DMS79 (cell line): ENCODE measurements at places on chromosomes 11 and 22.

DNA sequence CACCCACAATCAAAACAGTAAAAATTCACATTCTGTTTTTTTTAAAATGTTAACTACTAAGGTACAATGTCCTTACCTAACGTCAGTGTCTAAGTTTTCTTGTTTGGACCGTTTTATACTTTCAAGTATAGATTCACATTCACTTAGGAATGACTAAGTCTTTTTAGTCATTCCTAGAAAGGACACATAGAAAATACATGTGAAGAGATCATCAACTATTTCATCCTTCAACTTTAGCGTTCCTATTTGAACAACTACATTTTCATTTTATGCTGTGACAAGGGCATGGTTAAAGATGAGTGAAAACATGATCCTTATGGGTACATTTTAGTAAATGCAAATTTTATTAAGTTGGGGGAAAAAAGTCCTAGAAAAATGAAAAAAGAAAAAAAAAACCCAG is 62.8 kb downstream of the DDX10 start:
- DNase-seq: no peak

DNA sequence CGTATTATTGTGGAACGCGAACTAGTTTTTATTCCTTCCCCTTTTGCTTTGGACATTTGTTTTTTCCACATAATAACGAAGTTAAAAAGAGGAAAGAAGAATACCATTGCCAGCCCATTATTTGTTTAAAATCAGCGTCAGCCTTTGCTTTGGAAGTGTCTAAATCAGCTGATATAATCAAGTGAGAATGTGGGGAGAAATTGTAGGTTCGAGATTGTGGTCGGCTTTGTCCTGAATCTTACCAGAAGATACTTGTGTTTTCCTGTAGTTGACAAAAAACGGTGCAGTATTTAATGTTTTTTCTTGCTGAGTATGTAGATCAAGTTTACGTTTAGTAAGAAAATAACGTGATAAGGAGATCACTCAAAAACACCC is 935 bp downstream of the ZNF143 start:
- no peak for DNase-seq

- DNase-seq: peak; percentile 60
These were observed 125.2 kb downstream of the TEAD1 start for GRCh38 chr11:12799334-12799835.

DNA sequence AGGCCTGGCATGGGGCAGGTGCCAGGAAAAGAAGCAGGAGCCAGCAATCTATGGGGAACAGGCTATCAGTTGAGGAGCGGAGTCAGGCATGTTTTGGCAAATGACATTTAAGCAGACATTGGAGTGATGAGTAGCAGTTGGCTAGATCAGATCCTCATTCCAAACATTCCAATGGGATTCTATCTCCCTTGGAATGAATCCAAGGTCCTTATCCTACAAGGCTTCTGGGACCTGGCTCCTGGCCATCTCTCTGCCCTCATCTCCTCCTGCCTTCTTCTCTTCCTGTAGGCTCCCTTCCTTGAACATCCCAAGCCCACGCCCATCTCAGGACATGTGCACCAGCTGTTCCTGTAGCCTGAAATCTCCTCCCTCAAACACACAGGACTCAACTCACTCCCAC is 1074.5 kb downstream of the TBC1D22A start:
- no peak for DNase-seq

DNA sequence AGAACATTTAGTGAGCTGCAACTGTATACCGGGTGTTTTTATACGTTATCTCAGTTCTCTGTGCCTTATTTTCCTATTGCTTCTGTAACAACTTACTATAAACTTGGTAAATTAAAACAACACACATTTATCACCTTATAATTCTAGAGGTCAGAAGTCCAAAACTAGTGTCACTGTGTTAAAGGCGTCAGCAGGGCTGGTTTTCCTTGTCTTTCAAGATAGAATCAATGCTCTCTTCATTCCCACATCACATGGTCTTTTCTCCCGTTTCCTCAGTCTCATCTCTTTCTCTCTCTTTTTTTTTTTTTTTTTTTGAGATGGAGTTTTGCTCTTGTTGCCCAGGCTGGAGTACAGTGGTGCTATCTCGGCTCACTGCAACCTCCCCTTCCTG is 36.1 kb downstream of the MB start:
- no peak for DNase-seq

DNA sequence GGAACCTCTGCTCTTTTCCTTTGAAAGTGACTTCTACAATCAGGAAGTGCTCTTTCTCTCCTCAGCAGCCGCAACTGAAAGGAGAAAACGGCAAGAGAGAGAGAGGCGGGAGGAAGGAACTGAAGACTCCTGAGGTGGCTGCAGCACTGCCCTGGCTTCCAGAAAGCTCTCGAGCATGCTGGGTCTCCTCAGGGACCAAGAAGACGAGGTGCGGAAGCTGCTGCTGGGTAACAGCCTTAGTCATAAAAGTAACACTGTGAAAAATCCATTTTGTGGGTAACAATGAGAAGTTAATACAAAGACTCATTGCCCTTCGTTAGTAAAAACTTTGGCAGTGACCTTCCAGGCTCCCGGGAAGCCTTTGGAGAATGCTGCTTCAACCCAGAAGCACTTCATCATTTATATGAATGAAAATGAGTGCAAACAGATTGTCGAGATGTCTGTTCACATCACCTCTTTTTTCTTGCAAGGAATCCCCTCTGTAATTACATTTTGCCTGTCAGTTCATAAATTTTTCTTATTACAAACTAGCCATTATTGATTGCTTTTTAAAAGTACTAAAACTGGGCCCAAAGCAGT is 473.4 kb downstream of the SOX6 start:
- no peak for DNase-seq

GRCh38 chr11:68332186-68332585 is 19.8 kb downstream of the LRP5 start:
- no peak for DNase-seq

GRCh38 chr11:118438314-118438931 is 2.1 kb downstream of the KMT2A start:
- DNase-seq: peak; percentile 24

- no peak for DNase-seq
These were observed 817.4 kb downstream of the BRD1 start for GRCh38 chr22:49010070-49010863.

GRCh38 chr11:32005786-32006416 is 85.0 kb upstream of the RCN1 start:
- no peak for DNase-seq

- DNase-seq: no peak
These were observed 11.2 kb upstream of the BID start for GRCh38 chr22:17785185-17786184.

DNA sequence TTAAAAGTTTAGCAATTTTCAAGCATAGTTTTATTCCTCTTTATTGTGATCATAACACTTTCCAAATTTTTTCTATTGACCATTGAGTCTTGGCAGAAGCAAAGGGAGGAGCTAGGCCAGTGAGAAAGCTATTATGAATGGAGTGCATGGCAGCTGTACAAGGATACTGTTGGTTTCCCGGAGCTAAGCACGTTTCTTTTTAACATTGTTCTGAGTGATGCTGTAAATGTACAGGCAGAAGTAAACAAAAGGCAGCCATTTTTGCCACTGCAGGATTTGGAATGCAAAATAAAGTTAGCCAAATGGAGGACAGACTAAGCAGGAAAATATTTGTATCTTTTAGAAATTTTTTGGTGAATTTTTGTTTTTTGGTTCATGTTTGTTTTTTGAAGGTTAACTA is 16.2 kb downstream of the CBL start:
- peak; percentile 28 for DNase-seq

DNA sequence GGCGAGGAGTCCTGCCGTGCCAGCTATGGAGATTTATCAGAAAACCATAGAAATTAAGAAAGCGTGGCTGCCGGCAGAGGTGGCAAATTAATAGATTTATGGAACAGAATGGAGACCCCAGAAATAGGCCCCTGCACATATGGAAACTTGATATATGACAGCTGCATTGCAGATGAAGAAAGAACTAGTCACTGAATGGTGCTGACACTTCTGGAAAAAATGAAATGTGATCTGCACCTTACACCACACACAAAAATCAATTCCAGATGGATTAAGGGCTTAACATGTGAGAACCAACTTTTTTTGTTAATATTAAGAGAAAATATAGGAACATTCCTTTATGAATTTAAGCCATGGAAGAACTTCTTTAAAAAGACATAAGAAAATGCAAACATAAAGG is 40.3 kb upstream of the TSKU start:
- no peak for DNase-seq

GRCh38 chr11:26960281-26960680 is 33.6 kb upstream of the FIBIN start:
- DNase-seq: no peak

DNA sequence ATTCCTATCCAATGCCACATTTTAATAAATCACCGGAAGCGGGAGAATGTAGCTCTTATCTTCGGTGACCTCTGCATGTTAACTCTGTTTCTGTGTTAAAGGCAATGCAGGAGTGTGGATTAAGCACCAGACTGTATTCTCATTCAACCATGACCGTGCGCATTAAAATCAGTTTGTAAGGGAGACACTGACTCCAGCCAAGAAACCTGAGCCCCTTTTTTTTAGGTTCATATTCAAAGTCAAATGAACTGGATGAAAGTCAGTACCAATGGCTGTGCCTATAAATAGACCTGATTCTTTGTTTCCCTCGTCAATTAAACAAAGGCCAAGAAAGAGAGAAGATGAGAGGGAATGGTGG is 32.2 kb downstream of the C11orf91 start:
- peak; percentile 76 for DNase-seq

- DNase-seq: no peak
These were observed 21.5 kb upstream of the MMP7 start for GRCh38 chr11:102552020-102552419.

DNA sequence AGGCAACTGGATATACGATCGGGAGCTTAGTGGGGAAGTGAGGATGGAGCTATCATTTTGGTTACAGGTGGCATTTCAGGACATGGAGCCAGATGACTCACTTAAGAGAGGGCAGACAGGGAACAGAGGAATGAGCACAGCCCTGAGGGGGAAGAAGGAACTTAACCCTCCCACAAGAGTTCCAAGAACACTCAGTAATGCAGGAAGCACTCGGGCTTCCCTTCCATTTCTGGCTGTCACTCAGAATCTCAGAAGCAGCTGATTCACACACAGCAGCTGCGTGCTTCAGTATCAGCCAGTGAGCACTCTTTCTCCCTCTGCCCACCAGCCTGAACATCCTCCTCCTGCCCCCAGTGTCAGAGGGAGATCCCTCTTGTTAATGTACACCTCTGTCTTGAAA is 34.8 kb downstream of the EFCAB6 start:
- no peak for DNase-seq

DNA sequence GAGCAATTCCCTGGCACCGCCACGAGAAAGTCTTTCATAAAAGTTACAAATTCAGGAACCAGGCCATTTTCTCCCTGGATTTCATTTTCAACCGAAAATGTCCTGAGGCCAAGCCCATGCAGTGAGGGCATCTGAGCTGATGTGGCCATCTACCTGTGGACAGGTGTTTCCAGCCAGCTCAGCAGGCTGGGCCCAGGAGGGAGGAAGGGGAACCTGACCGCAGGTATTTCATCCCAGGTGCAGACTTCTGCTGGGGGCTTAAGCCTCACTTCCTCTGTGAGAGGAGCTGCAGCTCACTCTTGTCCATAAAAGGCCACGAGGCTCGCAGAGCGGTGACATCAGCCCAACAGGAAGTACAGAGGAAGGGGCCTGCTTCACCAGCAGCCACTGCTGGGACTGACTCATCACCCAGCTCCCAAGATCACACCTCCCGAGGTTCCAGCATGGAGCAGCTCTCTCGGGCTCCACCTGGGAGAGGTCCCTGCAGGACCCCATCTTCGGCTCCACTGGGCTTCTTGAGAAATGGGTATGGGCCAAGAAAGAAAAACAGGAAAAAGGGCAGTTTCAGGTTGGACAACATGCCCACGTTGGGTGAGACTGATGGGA is 56.4 kb downstream of the MYH9 start:
- peak; percentile 58 for DNase-seq

GRCh38 chr11:69707176-69707575 is 3.4 kb upstream of the FGF19 start:
- DNase-seq: no peak

- peak; percentile 28 for DNase-seq
These were observed 509 bp upstream of the PRRG4 start for GRCh38 chr11:32829157-32829679.

DNA sequence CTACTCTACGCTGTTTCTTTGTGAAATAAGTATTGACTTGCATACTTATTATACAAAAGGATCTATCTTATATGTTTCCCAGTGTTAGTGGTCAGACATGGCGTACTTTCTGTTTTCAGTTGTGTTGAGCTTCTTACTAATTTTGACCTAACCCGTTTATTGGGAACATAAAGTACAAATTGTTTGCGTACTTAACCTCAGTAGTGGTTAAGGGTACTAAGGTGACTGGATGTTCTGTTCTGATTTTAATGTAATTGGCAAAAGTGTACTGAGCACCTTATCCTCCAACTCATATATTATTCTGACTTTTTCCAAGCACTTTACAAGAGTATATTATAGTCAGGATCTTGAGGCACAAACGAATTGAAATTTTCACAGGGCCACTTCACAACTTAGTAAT is 17.2 kb downstream of the TBCEL start:
- DNase-seq: no peak

DNA sequence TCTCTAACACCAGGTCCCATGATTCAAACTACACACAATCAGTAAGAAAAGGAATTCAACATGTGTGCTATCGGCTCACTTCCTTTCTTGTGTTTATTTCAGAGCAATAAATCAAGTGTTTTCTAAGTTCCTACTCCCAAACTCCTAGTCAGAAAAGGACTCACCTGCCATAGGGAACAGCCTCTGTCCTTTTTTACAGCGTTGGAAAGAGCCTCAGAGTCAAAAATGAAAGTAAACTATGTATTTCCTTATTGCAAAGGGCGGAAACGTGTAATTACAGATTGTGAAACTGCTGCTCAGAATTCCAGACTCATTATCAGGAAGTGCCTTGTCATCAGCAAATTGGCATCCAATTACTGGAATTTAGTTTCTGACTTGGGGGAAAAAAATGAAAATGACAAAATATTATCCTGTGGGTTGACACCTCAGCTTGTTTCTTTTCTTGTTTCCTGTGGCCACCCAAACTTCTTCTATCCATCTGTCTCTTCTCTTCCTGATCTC is at the start of gene CASP4:
Gene CASP4 (minus strand): TSS at position 220 of the 501 bp plus-strand sequence. CDS start 49 bp downstream, at position 171.
- no peak for DNase-seq

- DNase-seq: no peak
These were observed 52.5 kb upstream of the SYN3 start for GRCh38 chr22:33110562-33111163.

- DNase-seq: no peak
These were observed 6.6 kb upstream of the OR6X1 start for GRCh38 chr11:123760894-123761293.

DNA sequence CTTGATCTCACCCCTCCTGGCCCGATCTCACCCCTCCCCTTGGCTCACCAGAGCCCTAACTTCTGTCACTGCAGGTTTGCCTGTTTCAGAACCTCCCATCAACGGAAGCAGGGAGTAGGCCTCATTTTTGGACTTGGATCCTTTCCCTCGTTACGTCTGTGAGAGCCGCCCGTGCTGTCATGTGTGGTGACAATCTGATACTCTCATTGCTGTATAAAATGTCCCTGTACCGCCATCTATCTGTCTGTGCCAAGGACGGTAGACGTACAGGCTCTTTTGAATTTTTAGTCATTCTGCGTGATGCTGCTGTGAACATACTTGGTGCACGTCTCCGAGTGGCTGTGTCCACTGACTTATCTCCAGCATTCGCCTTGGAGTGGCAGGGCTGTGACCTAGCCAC is 1163.1 kb downstream of the BRD1 start:
- DNase-seq: no peak

GRCh38 chr22:43622886-43623285 is 189.2 kb downstream of the EFCAB6 start:
- no peak for DNase-seq

- DNase-seq: no peak
These were observed 17.9 kb downstream of the CD5 start for GRCh38 chr11:61120099-61120705.
